ENCODE measurements at places on chromosomes 7 and 10. TPM values are rescaled to one million over a fixed set of nuclear protein-coding genes. Genes with fewer than 3 reads are reported as not detected.

TMEM273 gene
- not detected for total RNA-seq

PON3 gene
- 0.77 TPM for total RNA-seq

DNA sequence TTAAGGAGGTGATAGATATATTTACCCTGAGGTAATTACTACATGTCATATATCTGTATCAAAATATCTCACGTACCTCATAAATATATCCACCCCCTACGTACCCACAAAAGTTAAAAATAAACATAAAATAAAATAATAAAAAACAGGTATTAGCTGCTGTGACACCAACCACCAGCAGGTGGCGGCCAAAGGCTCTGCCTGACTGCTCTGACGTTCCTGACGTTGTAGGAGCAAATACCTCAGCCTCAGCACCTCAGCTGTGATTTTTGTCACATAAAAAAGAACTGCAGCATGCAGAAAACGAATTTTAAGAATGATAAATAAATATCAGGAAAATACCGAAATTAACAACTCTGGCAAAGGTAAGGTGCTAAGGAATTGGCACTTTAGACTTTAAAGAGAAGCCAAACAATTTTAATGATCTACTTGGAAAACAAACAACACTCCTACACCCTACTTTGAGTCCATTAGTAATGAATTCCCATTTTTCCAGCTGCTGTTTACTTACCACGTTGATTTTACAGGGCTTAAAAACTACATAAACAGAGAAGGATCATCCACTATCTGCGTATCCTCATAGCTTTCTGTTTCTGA lies 125.4 kb upstream of the TARP start:
- DNase-seq: peak; percentile 38

GRCh38 chr7:77453531-77453930 lies 37.4 kb upstream of the GSAP start:
- DNase-seq: no peak

- DNase-seq: peak; percentile 83
Observed at GRCh38 chr7:74417419-74417971, 36.2 kb upstream of the GTF2IRD1 start.

Data from NCI-H460 (cell line).